Amygdala (tissue), 56 donors: ENCODE measurements at places on chromosomes 12 and 14.

- no peak for DNase-seq
These were observed 35.6 kb downstream of the UBE3B start for GRCh38 chr12:109513051-109513450.

- DNase-seq = no peak
These were observed 18.8 kb downstream of the PYM1 start for GRCh38 chr12:55908726-55909512.

- no peak for DNase-seq
These were observed 414 bp upstream of the CDK17 start for GRCh38 chr12:96400631-96401075.

DNA sequence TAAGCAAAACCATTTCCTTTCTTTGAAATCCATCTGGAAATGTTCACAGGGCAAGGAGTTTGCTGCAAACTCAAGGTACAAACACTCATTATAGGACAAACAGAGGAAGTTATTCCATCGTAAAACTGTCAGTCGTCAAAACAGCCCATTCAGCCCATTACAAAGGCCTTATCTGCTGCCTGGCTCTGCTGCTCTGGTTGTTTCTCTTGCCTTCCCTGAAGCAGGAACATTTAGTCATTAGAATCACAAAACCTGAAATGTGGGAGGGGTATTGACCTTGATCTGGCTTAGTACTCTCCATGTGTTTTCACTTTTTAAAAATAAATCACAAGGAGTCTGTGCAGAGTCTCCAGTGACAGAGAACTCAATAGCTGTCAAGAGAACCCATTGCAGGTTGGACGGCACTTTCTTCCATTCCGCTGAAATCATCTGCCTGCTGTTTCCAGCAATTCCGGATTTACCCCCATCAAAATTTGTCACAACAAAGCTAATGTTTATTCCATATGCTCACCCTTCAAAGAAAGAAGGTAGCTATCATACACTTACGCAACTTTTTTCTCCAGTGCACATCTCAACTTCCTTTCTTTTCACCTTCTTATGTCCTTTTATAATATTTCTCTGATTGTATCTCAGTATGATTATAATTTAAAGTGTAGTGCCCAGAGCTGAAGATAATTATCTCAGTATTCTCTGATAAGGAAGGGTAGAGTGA is 24.6 kb upstream of the ITPR2 start:
- no peak for DNase-seq

- DNase-seq = no peak
These were observed at the start of gene ACSS3 for GRCh38 chr12:81077686-81078441. ACSS3 (plus strand) TSS chr12:81078079; CDS start chr12:81078121, 42 bp downstream.

- DNase-seq = no peak
These were observed 151.4 kb downstream of the MED13L start for GRCh38 chr12:116125956-116126566.

DNA sequence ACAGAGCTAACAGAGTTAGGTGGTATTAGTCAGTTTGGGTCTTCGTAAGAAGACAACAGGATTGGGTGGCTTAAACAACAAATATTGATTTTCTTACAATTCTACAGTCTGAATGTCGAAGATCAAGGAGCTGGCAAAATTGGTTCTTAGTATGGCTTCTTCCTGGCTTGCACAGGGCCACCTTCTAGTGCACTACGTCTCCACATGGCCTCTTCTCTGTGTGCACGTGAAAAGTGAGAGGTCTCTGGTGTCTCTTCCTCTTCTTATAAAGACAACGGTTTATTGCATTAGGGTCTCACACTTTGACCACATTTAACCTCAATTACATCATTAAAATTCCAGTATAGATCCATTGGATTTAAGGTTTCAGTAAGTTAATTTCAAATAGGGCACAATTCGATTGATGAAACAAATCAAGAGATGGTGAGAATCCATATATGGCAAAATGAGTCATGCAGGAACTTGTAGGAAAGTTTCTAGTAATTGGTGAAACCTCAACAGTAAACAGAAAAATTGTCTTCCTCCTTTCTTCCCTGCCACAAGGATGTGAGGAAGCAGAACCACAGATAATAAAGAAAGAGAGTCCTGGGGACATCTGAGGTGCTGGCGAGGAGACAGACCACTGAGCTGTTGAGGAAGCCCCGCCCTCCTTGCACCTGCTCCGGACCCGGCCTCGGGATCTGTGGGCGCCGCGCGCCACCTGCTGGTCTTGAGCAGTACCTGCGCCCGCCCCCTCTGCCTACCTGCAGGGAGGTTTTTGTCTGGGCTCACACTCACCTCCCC is 846.7 kb downstream of the TMEM121 start:
- DNase-seq = no peak

DNA sequence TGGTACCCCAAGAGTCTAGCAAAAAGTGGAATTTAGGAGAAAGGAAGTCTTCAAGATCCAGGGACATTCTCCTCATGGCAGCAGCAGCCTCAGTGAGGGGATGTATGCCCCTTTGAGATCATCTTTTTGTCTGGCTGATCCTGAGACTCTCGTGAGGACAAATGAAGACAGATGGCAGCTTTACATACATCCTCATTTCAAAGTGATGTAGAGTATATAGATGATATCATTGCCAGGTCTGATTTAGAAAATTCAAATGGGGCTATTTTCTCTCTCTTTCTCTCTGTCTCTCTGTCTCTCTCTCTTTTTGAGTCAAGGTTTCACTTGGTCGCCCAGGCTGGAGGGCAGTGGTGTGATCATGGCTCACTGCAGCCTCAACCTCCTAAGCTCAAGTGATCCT is 61.5 kb downstream of the E2F7 start:
- DNase-seq = no peak

GRCh38 chr14:37595809-37596621 is 586 bp downstream of the TTC6 start:
- no peak for DNase-seq

DNA sequence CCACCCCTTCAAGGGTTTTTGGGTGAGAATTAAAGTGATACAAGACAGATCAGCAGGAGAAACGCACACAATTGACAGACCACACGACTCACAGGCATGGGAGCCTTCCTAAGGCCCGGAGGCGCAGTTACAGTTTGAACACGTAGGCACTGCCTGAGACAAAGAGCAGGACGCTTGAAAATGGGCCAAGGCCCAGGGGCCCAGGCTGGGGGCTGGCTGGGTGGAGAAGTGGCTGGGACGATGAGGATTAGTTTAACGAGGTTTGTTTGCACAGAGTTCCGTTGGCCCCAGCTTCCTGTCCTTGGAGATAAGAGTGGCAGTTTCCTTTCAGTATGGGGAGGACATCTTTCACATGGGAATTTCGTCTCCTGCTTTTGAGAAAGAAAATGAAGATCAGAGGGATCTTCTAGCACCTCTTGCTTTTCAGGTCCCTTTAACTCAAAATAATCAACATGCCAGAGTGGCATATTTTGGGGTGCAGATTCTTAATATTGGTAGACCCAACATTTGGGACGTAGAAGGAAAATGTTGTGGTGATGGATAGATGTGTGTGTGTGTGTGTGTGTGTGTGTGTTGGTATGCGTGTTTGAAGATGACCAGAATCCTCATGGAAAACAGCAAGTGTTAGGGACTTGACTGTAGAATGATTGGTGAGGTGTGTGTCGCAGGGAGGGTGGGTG is 44.6 kb downstream of the DLK1 start:
- DNase-seq = no peak

- no peak for DNase-seq
These were observed 590.2 kb downstream of the TMTC2 start for GRCh38 chr12:83276904-83277303.

- no peak for DNase-seq
These were observed 411.0 kb upstream of the SOX5 start for GRCh38 chr12:24360461-24360860.

DNA sequence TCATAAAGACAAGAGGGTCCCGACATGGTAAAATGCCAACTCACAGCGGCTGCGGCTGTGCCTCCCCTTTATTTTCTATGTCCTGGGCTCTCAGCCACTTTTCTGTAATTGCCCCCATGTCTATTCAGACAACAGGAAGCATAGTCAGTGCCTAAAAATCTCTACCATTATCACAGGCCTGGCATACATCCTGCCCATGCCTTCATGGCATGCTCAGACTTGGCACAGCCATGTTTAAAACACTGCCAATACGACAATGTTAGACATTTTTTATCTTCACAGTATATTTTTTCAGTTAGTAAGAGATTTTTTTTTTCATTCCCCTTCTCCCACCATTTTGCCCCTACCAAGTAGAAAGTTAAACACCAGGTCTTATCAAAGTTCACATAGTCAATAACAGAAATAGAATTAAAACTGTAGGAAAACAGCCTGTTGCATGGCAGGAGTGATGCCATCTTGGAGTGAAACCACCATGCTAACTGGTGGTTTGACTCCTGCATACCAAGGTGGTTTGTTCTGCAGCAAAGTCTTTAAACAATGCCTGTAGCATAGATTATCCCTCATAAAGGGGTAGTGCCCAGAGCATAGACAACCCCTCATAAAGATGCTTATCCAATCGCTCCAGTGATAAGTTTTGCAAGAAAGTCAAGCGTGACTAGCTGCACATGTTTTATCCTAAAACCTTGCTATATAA is 18.9 kb upstream of the CERS5 start:
- no peak for DNase-seq

DNA sequence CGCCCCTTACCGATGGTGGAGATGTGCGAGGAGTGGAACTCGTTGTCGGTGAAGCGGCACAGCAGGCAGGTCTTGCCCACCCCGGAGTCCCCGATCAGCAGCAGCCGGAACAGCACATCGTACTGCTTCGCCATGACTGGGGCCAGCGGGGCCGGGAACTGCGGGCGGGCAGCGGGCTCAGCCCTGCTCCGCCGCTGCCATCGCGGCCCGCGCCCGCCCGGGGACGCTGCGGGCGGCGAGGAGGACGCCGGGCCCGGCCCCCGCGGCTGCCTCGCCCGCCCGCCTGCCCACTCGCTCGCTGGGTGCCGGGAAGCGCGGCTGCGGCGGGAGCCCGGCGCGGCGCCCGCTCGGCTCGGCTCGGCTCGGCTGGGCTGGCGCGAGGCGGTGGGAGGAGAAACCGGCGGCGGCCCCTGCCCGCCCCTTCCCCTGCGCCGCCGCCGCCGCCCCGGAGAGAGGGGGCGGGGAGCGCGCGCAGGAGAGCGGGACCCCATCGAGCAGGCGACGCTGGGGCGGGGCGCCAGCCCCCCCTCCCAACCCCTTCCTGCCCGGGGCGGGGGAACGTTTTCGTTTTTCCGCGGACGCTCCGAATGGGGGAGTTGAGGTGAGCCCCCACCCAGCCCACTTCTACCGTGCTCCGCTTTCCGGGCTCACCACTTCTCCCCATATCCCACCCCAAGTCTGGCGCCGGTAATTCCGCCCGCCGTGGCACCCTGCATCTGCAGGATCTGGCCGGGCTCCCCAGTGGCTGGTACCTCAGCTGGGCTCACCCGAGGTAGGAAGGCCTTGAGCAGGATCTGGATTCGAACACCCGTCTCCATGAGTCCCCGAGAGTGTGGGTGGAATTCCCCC is at the start of gene RAB15:
RAB15 (minus strand) TSS at position 394 of the 849 bp plus-strand sequence; CDS start at position 134, 260 bp downstream.
- no peak for DNase-seq

GRCh38 chr14:71714225-71714624 is 218.0 kb upstream of the RGS6 start:
- DNase-seq = no peak

- no peak for DNase-seq
These were observed 121.7 kb upstream of the MDM1 start for GRCh38 chr12:68453876-68454275.

- DNase-seq = no peak
These were observed 242.6 kb downstream of the BTG1 start for GRCh38 chr12:91902860-91903683.

DNA sequence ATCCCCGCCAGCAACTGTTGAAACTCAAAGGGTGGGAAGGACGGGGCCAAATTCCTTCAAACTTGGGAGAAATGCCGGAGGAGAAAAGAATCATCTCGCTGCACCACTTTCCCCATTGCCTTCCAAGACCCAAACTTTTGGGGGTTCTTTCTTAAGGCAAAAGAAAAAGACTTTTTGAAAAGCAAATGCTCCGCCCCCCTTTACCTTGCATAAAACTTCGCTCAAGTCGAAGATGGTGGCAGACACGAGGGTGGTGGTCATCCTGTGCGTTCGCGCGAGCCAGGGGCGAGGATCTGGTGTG is 239 bp downstream of the ZFP36L1 start:
- DNase-seq = no peak

DNA sequence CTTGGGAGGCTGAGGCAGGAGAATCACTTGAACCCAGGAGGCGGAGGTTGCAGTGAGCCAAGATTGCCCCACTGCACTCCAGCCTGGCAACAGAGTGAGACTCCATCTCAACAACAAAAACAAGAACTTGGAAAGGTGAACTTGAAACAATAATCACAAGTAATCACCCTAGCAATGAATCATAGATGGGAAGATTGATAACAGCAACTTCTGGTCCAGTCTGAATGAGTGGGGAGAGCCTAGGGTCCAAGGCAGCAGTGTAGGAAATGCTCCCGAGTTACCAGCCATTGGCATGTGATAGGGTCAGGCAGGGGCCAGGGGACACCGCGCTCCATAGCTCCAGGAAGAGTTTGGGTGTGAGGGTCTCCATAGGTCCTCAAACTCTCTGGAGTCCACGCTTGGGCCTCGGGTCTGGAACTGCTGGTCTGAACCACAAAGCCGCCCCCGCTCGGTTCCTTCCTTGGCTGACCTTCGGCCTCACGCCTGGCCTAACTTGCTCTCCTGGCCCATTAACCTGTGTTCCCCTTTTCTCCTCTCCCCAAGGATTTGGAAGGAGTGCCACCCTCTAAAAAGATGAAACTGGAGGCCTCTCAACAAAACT is 19.9 kb upstream of the MLXIP start:
- DNase-seq = no peak

GRCh38 chr12:43444940-43445564 is 107.0 kb downstream of the ADAMTS20 start:
- no peak for DNase-seq

DNA sequence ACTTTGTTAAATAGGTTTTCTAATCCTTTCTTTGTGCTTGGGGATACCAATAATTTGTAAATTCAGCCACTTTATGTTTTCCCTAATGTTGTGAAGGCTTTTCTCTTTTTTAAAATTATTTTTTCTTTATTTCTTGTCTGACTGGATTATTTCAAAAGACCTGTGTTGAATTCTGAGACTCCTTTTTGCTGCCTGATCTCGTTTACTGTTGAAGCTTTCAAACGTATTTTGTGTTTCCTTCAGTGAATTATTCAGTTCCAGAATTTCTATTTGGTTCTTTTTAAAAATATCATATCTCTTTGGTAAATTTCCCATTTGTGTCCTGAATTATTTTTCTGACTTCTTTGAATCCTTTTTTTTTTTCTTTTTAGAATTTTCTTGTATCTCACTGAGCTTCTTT is 241.6 kb downstream of the LRIG3 start:
- DNase-seq = no peak

DNA sequence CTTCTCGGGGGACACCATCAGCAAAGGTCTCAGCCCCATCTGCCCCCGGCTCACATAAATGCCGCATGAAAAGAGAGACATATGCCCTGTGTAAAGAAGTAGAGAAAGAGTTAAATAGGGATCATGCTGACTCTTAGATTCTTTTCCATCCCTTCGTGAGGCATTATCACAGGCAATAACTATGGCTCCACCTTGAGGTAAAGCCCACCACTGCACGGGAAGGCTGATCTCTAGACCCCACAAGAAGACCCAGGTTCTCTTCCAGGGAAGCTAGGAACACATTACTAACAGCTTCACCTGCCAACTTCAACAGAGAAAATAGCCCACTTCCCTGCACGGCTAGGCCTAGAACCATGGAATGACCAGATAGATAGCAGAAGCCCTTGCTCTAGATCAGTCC is 14.1 kb upstream of the NOP2 start:
- DNase-seq = no peak

- no peak for DNase-seq
These were observed 75.2 kb upstream of the TBX5 start for GRCh38 chr12:114481200-114481535.

- DNase-seq = no peak
These were observed 36.8 kb downstream of the ATF7 start for GRCh38 chr12:53589423-53589822.
